ENCODE measurements at places on chromosomes 5 and 9.

DNA sequence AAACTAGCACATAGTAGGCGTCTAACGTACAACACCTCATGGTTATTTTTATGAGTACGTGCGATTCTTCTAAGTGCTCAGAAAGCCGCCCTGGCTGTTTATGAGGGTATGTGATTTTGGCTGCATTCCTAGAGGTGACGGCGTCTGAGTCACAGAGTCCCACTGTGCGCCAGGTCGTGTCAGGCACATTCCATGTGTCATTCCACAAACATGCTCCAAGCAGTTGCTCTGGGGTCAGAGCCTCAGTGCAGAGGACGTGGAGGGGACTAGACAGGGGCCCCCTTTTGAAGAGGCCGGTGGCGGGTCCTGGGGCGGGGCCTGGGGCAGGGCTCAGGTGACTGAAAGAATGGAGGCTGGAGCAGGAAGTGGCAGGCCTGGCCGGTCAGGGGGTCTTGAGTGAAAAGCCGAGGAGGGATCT lies 51.9 kb downstream of the NEK6 start:
- DNase-seq: no peak

DNA sequence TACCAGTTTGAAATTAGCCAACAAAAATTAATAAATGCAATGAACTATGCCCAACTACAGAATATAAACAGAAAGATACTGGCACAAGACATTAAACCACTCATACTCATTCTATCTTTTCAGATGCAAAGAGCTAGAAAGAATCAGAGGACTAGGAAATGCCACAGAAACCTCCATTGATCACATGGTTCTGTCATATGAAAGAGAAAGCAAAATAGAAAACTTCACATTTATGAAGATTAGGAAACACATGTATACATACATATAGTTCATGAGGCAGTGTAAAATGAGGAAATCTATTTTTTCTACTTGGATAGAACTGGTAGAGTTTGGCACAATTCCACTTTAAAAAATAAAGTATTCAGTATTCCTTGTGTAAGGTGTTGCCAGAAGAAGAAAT lies 275.1 kb upstream of the PTGER4 start:
- no peak for DNase-seq

DNA sequence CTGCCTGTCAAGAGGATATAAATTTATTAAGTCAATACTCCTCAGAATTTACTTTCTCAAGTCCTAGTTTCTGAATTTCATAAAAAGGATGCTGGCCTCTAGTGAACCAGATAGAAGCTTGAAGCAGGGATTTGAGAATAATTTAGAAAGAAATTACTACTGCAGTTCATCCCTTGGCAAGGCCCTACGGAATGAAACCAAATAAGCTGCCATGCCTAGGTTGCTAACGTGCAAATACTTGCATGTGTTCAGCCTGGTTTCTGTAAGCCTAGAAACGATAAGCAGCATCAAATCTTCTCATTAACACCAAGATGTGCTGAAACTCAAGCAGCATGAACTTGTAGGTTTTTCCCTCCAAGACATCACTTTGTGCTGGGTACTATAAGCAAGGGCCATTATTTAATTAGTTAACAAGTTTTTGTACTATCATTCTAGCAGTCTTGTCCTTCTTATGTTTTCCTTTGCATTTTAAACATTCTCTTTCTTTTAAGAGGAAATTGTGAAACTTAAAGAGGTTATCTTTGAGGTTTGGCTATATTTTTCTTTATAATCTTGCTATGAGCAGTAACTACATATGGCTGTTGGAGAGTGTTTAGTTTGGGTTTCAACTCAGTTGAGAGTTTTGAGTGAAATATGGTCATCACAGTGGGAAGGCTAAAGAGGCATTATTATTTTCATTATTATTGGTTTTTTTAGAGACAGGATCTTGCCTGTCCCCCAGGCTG lies 71.8 kb downstream of the ADAMTSL1 start:
- DNase-seq: no peak

DNA sequence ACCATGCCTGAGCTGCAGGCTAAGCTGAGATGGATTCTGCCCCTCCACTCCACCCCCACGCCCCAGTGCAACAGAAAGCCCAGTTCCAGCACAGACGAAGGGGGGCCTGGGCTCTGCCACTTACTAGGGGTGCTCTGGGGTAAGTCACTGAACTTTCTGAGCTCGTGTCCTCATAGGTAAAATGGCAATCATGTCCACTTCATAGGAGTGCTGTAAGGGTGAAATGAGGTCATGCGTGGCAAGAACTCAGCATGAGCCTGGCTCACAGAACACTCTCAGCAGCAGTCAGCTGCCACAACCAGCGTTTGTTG lies 8.4 kb upstream of the PSD2 start:
- DNase-seq: no peak

DNA sequence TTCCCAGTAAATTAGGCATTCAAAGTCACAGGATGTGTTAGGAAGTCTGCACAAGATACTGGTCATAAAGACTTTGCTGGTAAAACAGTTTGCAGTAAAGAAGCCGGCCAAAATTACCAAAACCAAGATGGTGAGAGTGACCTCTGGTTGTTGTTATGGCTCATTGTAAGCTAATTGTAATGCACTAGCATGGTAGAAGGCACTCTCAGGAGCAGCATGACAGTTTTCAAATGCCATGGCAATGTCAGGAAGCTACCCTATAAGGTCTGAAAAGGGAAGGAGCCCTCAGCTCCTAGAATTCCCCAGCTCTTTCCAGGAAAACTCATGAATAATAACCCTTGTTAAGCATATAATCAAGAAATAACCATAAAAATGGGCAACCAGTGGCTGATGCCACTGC lies 64.3 kb upstream of the TNC start:
- no peak for DNase-seq

GRCh38 chr5:126103050-126103449 lies 320.2 kb upstream of the GRAMD2B start:
- no peak for DNase-seq

GRCh38 chr5:54186108-54186507 lies 124.3 kb downstream of the ARL15 start:
- DNase-seq: no peak

GRCh38 chr5:144467792-144468191 lies 297.1 kb downstream of the KCTD16 start:
- no peak for DNase-seq

DNA sequence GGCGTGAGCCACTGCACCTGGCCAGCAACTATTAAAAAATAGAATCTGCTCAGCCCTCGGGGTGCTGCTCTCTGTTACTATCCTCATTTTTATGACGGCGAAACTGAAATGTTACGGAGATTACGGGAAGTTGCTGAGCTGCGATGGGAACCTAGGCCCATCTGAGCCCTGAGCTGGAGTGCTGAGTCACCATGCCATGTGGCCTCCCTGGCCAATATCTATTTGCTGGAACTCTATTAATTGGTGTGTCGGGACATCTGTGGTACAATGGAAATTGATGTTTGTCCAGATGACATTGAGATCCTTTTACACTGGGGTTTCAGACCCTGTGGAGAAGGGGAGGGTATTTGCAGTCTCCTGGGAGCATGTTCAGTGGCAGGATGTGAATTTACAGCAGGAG lies 8.1 kb downstream of the PRDM12 start:
- DNase-seq: no peak

DNA sequence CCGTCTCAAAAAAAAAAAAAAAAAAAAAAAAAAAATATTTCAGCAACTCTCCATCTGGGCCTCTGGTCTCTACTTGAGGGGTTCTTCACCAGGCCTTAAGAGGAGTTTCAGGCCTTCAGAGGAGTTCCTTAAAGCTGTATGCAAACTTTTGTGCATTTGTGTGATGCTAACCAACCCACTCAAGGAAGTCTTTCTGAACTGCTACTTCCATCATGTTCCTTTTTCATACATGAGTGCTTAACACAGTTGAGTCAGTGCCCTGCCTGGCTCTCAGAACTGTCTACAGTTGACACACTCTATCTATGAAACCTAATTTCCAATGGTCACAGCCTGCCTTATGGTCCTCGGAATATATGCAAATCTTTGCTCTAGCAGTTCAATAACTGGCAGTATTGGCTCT lies 146.5 kb downstream of the MEF2C start:
- no peak for DNase-seq

DNA sequence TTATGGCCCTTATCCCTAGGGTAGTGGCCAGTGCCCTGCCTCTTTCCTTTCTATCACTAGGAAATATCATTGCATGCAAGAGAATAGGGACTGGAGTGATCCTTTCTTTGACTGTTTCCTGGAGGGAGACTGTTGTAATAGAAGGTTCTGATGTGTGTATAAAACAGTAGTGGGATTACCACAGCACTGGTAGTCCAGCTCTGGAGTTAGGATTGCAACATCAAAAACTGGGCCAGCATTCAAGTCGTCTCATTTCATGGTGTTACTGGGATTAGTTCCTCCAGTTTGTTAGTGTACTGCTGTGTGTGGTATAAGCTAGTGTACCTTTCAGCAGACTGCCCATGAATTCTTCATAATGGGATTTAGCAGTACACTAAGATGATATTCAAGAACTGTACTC lies 45.8 kb downstream of the KIAA1958 start:
- DNase-seq: no peak

- no peak for DNase-seq
Measured at GRCh38 chr5:79821-80220, 12.1 kb upstream of the PLEKHG4B start.

GRCh38 chr9:135821733-135822373 lies 85.5 kb downstream of the CAMSAP1 start:
- no peak for DNase-seq

DNA sequence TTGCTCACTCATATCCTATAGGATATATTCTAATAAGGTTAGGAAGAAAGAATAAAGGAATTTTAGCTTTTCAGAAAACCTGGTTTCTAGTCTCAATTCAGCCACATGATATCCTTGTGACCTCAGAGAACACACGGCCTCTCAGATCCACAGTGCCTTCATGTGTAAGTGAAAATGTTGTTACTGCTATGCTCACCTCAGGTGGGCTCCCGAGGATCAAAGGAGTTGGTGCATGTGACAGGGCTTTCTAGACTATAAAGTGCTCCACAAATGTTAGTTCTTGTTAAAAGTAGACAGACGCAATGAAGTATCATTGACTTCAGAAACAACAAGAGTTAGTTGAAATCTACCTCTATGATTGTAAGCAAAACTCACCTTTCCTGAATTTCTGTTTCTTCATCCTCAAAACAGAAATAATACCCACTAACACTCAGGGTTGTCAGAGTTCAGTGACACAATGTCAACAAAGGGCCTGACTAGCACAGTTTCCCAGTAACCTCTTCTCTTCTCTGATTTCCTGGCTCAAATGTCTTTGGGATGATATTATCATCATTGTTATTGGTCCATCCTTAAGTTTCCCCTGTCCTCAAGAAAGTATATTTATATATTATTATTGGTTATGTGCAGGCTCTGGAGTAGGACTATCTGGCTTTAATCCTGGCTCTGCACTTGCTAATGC lies 36.0 kb upstream of the MAN2A1 start:
- no peak for DNase-seq

DNA sequence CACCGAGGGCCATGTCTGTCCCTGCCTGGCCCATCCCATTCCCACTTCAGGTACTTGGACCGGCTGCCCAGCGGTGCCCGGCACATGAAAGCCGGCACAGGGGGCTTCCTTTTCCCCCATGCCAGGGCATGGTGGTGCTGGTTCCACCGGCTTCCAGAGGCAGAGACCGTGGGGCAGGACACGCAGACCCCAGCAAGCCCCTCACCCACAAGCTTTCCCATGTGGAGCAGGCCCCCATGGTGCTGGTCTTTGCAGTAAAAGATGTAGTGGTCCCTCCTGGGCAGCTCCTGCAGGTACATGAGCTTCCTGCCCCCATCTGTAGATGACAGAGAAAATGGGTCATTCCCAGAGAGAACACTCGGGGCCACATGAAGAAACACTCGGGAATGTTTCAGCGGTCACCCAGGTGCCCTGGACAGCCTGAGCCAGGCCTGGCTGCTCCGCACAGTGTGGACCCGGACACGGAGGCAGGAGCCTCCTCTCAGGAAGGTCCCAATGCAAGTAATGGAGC lies 2.0 kb downstream of the OBP2B start:
- no peak for DNase-seq

DNA sequence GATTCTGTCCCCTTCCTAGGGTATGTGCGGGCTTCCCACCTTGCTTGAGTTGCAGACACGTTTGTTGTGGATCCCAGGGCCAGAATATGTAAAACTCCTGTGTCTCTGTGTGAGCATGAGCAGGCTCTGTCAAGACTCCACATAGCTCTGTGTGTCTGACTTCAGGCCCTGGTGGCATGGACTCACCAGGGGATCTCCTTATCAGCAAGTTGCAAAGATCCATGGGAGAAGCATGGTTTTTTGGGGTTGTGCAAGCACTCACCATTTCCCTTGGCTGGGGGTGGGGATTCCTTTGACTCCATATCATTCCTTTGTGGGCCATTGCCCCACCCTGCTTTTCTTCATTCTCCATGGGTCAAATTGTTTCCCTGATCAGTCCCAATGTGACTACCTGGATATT lies 205.6 kb downstream of the TUSC1 start:
- no peak for DNase-seq

DNA sequence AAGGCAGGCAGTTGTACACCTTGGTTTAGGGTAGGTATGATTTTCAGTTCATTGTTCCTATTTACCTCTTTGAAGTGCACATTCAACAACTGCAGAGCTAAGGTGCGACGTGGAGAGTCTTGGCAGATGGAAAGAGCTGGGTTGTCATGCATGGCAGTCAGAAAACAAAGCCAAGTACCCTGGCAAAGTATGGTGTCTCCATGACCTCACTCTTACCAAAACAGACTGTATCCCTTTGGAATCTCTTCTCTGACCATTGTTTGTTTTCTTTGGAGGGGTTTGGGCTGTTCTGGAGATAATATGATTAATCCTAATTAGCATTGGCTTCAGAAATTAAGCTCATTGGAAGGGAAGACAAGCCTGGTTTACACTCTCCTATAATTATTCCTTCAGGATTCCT lies 665.7 kb downstream of the DNAH5 start:
- DNase-seq: no peak

DNA sequence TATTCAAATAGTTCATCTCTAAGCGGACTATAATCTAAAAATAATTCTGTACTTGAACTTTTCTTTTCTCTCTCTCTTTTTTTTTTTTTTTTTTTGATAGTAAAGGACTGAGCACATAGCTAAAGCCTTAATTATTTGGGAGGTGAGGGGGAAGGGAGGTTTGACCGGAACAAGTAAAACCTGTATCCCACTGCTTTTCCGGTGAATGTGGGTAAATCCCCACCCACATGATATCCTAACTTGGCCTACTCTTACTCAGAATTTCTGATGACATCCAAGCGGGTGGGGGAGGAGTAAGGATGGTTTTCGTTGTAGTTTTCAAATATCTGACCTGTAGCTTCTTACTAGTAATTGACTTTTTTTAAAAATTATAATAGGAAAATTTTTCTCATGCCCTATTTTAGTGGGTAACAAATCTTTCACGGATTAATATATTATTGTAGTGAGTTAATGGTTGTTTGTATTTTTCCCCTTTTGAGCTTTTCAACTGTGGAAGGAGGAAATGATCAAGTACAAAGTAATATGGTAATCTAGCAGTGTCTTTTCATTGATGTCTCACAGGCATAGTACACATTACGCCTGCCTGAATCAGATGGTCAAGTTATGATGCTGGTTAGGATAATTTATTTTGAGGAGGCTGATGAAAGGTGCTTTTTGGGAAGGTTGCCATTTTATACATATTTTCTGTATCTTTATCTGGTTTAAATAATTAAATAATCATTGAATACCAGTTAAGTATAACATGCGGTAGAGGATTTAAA lies 2.2 kb upstream of the ELL2 start:
- no peak for DNase-seq

GRCh38 chr9:114000671-114001409 lies 77.3 kb downstream of the AMBP start:
- no peak for DNase-seq

GRCh38 chr9:2697492-2697891 lies 19.8 kb upstream of the KCNV2 start:
- DNase-seq: no peak

GRCh38 chr9:6567140-6567591 lies 78.4 kb downstream of the GLDC start:
- DNase-seq: no peak
